ENCODE measurements at places on chromosomes 13 and 19.

DNA sequence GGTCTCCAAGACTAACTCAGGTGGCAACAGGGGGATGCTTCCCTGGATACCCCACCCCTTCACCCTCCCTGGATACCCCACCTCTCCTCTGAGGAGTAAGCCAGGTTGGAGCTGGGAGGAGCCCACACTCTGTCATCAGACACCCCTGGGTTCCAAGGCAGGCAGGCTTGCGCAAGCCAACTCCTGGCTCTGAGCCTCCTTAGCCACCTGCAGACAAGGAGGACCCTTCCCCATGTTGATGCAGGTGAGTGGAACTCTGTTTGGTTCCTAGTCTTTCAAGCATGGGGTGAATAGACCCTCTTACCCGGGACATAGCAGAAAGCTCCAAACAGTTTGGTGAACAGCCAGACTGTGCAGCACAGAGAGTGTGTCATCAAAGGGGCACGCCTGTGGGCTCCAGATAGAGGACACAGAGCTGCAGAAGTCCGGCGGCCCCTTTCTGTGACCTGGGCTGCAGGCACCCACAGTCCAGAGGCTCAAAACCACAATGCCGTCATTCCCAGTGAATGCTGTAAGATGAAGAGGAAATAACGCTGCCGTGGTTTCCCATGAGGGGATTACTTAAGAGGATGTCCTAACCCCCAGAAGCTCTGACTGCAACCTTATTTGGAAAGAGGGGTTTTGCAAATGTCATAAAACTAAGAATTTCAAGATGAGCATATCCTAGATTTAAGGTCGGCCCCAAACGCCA, 12.1 kb upstream of the HAS1 start:
- no peak for DNase-seq

DNA sequence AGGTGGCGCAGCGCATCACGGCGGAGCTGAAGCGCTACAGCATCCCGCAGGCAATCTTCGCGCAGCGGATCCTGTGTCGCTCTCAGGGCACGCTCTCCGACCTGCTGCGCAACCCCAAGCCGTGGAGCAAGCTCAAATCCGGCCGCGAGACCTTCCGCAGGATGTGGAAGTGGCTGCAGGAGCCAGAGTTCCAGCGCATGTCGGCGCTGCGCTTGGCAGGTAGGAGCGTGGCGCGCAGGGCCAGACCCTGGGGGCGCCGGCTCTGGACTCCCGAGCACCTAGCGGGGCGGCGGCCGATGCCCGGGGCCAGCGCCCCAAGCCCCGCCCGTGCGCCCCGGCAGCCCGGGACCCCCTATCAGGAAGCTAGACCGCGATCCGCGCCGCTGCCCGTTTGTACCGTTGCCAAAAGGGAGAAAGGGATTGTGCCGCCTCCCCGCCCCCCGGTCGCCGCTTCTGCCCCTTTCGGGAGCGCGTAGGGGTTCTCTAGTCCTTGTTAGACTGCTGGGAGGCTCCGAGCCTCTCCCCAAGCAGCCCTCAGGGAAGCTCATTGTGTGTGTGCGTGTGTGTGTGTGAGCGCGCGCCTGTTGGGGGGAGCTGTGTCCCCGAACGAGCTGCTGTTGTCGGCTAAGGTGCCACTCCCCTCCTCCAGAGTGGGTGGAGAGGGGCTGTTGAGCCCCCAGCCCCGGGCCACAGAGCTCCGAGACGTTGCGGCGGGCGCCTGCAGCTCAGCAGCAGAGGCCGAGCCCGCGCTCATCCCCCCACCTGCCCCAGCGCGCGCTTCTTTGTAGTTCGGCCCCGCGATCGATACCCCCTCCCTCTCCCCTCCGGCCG, 1.5 kb downstream of the ONECUT3 start:
- peak; percentile 42 for DNase-seq

DNA sequence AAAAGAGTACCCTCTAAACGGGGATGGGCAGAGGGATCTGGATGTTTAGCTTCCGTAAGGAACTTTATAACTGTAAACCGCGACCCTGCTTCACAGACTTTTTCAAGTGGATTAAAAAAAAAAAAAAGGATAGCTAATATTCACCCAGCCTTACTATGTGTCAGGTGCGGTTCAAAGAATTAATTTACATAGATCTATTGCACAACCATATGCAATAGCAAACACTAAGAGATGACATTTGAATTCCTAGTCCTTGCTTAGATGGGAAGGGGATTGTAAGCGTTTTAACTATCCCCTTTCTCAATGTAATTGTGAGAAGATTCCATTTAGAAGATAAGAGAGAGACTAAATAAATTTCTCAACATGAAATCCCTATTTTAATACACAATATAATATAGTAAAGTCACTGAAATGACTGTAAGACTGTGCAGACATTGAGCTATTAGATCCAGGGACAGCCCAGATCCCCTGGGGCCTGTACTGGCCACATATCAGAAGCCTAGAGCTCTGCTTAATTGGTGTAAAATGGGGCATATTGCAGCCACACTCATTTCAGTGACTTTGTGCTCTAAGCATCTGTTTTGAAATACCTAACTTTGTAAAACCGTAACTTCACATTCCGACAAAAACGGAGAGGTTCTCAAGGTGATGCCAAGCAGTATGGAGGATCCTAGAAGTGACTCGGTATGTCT, 13.6 kb downstream of the LATS2 start:
- DNase-seq = no peak

GRCh38 chr13:85974608-85975366, 175.6 kb upstream of the SLITRK6 start:
- no peak for DNase-seq

DNA sequence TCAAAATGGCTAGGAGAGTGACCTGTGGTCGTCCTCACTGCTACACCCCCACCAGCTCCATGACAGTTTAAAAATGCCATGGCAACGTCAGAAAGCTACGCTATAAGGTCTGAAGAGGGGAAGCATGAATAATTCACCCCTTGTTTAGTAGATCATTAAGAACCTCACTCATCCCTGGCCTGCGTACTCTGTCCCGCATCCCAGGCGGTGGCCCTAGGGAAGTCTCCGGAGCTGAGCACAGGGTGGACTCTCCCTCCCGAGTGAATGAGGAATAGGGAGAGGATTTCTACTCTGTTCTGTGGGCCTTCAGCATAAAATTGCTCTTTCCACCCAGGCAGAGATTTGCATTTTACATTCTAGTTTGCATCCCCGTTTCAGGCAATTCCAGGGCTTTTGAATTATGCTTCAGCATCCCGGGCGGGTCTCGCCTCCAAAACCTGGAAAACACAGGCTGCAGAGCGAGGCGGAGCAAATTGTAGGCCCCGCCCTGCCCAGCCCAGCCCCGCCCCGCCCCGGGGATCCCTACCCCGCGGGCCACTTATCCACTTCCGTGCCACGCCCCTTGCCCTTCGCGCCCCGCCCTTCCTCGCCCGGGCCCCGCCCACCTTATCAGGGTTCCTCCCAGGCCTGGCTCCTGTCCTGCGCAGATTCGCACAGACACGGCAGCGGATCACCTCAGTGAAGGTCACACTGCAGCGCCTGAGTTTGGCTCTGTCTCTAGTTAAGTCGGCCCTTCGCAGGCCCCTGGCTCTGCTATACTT, 7.5 kb upstream of the ZNF525 start:
- DNase-seq = no peak

- DNase-seq = peak; percentile 33
Measured at GRCh38 chr19:45275370-45275971, 24.4 kb downstream of the MARK4 start.

- peak; percentile 97 for DNase-seq
Measured at GRCh38 chr19:18417250-18418028, 1.8 kb upstream of the SSBP4 start.

DNA sequence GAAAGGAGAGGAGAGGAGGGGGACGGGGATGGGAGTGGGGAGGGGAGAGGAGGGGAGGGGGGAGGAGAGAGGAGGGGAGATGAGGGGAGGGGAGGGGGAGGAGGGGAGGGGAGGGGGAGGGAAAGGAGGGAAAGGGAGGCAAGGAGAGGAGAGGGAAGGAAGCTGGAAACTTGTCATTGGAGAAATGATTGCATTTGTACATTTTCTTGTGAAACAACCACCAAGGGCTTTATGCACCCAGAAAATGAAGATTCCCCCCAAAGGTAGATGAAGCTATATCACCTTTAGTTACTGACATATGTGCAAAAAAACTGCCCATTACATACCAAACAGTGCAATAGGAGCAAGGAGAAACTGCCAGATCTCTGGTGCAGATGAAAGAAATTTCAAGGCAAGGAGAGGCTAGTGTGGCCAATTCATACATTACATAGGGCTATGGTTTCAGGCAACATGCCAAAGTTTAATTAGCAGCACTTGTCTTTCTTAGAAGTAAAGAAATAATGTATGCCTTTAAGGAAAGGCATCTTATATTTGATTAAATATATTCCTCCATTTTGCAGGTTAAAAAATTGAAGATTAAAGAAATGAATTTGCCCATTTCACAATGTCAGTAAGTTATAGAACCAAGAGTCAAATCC, 49.5 kb upstream of the STK24 start:
- peak; percentile 80 for DNase-seq

DNA sequence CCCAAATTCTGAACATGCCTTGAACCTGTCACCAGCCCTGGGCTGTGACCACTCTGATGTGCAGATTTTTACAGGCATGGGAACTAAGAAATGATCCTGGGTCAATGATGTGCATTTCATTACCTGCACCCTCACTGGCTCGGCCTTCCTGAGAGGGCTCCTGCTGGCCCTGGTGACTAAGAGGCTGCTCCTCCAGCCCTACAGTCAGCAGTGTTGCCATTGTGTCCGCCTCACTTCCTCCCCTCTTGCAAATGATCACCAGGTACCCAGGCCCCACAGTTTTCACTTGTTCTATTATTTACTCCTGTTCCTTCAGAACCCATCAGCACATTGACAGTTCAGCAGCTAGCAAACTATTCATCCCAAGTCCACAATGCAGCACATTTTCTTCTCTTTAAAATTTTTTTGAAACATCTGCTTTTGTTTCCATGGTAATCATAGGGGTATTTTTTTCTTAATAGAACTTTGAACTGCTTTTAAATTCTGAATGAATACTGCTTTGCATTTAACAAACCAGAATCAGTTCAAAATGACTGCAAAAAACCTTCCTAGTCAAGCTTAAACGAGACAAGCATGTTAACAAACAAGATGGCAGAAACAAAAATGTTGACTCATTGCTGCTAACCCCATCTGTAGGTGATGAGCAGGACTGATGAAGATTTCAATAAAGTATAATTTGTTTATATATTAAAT, 29.3 kb downstream of the STARD13 start:
- no peak for DNase-seq

- peak; percentile 3 for DNase-seq
Measured at GRCh38 chr13:48909056-48909389, 66.7 kb upstream of the FNDC3A start.

DNA sequence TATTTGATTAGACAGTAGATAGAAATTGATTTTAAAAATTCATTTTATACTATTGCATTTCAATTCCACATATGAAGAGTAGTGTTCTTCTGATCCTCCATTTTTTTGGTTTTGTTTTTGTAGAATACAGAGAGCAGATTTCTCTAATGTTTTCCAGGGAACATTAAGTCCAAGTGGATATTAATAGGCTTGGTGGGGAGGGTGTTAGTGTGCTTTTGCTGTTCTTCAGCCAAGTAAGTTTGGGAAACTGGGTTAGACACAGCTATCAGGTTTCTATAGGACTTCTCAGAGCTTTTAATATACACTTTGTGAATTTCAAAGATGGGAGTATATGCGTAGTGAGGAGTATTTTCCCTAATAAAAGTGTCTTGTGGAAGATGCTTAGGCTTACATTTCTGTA, 21.8 kb downstream of the NAA16 start:
- DNase-seq = no peak

GRCh38 chr13:73140801-73141200, 82.0 kb downstream of the KLF5 start:
- no peak for DNase-seq

- no peak for DNase-seq
Measured at GRCh38 chr13:108915095-108915633, 285.8 kb downstream of the MYO16 start.

DNA sequence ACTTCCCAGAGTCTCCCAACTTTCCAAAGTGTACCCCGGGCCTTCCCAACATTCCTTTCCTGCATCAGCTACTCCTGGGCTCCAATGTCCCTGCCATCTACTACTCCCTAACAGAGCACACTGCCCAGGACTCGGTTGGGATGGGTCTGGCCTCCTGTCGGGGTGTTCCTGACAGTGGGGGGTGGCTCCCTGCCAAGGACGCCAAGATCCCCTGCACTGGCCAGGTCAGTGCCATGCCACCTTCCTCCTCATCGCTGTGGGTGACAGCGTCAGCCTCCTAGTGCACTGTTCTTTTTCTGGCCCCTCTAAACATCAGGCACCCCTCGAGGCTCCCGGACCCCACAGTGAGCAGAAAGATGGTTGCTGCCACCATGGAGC, 13.8 kb downstream of the EPS15L1 start:
- no peak for DNase-seq

DNA sequence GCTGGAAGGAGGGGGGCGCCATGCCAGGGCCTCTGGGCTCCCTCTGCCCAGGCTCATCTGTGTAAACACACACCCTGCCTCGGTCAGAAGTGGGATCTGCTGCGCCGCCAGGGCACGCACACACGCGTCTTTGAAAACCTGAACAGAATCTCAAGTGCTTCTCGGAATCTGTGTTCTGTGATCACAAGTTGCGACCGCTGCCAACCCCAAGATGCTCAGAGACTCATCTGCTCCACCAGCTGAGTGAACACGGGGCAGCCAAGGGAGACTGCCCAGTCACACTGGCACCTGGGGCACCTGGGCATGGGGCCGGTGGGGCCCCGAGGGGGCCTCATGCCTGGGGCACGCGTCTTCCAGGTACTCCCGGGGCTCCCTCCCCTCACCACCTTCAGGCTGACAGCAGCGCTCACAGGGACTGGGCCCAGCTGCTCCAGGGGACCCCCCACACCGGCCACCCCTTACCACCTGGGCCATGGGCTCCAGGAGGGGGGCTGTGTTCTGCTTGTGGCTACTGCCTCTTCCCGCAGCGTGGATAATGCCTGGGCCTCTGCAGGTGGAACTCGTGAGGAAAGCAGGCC, 59.0 kb downstream of the KLF2 start:
- no peak for DNase-seq

DNA sequence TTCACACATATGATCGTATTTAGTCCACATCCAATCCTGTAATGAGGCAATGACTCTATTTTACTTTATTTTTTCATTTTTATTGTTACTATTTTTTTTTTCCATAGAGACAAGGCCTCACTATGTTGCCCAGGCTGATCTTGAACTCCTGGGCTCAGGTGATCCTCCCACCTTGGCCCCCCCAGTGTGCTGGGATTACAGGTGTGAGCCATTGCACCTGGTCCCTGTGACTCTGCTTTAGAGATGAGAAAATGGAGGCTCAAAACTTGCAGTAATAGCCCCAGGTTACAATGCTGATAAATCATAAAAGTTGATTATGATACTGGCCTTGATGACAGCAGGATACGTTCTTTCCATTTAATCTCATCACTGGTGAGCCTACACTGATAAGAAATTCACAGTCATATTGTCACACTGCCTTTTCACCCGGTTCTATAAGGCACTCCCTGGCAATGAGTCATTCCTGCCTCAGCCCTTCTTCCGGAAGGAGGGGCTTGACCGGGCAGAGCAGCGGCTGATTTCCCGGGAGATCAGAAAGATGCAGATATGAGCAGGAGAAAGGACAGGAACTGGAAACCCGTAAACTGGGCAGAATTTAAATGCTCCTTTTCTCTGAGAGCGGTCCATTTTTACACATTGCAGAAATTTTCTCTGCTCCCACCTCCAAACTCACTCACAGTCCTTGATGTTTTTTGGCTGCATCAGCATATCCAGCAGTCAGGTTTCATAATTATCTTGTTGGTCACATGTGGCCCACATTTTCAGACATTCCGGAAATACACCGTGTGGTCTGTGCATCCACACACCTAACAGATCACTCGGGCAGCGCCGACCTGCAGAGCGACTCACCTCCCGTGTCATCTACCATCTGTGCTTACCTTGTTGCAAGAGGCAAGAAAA, 616.4 kb downstream of the EFNB2 start:
- peak; percentile 73 for DNase-seq

- peak; percentile 24 for DNase-seq
Measured at GRCh38 chr13:83879431-83880171, 2.7 kb downstream of the SLITRK1 start.

Measured in NCI-H69 (cell line).